Bronchial epithelial cell (primary cell): ENCODE measurements at places on chromosomes 6 and 20. TPM values are rescaled to one million over a fixed set of nuclear protein-coding genes. Genes with fewer than 3 reads are reported as not detected.

Gene LY86
- total RNA-seq, result not detected in 2 replicates

Gene SYCP2L
- total RNA-seq, result 0.26 TPM in 2 replicates

Gene GLP1R
- not detected in 2 replicates for total RNA-seq

Gene POPDC3
- total RNA-seq, result 1.4 and 5.8 TPM in 2 replicates

Gene PHACTR1
- under 0.01 and 0.38 TPM in 2 replicates for total RNA-seq

Gene SMLR1
- total RNA-seq, result not detected in 2 replicates

Gene SIGLEC1
- not detected in 2 replicates for total RNA-seq

Gene PLCB4
- total RNA-seq, result 1.6 and 2.0 TPM in 2 replicates

Gene SLC22A7
- total RNA-seq, result not detected in 2 replicates

Gene OR2B6
- total RNA-seq, result not detected in 2 replicates

Gene LATS1
- total RNA-seq, result 6.3 and 6.8 TPM in 2 replicates

Gene GSTA1
- total RNA-seq, result 0.26 TPM in 1 of 2 replicates, not detected in the other

Gene TFAP2D
- total RNA-seq, result not detected in 2 replicates

Gene SIRPA
- total RNA-seq, result 5.0 and 6.8 TPM in 2 replicates

Gene FGD2
- total RNA-seq, result under 0.01 and 0.26 TPM in 2 replicates

Gene CD83
- 0.53 and 1.0 TPM in 2 replicates for total RNA-seq

Gene FABP7
- total RNA-seq, result not detected in 2 replicates

Gene SAMD10
- total RNA-seq, result 1.1 and 2.7 TPM in 2 replicates

Gene DBNDD2
- 12.9 and 18.2 TPM in 2 replicates for total RNA-seq

Gene ARFGEF3
- 10.3 and 14.2 TPM in 2 replicates for total RNA-seq

Gene CLIC5
- not detected in 2 replicates for total RNA-seq

Gene CFB
- 2.4 and 2.6 TPM in 2 replicates for total RNA-seq

Gene SUMO4
- total RNA-seq, result 0.79 and 1.2 TPM in 2 replicates

Gene DIDO1
- 26.9 and 31.6 TPM in 2 replicates for total RNA-seq

Gene CCN5
- total RNA-seq, result 0.38 TPM in 1 of 2 replicates, not detected in the other

Gene TTK
- 0.26 TPM in 2 replicates for total RNA-seq

Gene AGPAT1
- 5.8 and 9.0 TPM in 2 replicates for total RNA-seq

Gene CLDN20
- total RNA-seq, result not detected in 2 replicates

Gene IL20RA
- total RNA-seq, result 4.5 and 10.5 TPM in 2 replicates

Gene ANKRD66
- total RNA-seq, result not detected in 2 replicates

Gene KIF6
- total RNA-seq, result not detected in 2 replicates

Gene SMOC2
- total RNA-seq, result 0.53 and 0.90 TPM in 2 replicates

Gene RIPOR3
- total RNA-seq, result under 0.01 and 0.53 TPM in 2 replicates

Gene CDKN1A
- total RNA-seq, result 364 and 524 TPM in 2 replicates

Gene ETV7
- total RNA-seq, result 0.13 TPM in 1 of 2 replicates, not detected in the other

Gene ERVFRD-1
- not detected in 2 replicates for total RNA-seq

Gene IL17F
- total RNA-seq, result not detected in 2 replicates

Gene CAP2
- total RNA-seq, result 2.1 and 3.1 TPM in 2 replicates

Gene KHDRBS2
- not detected in 2 replicates for total RNA-seq

Gene CHMP4B
- 30.5 and 48.5 TPM in 2 replicates for total RNA-seq

Gene ADISSP
- 15.0 and 15.4 TPM in 2 replicates for total RNA-seq

Gene CALHM4
- under 0.01 TPM in 1 of 2 replicates, not detected in the other for total RNA-seq

Gene ZNF512B
- total RNA-seq, result 4.5 and 6.1 TPM in 2 replicates

Gene PACRG
- under 0.01 and 0.51 TPM in 2 replicates for total RNA-seq
